Esophagus squamous epithelium (tissue), 5 donors: ENCODE measurements at places on chromosomes 5 and 9.

GRCh38 chr5:139634541-139634940, 13.6 kb upstream of the CXXC5 start:
- DNase-seq: no peak

DNA sequence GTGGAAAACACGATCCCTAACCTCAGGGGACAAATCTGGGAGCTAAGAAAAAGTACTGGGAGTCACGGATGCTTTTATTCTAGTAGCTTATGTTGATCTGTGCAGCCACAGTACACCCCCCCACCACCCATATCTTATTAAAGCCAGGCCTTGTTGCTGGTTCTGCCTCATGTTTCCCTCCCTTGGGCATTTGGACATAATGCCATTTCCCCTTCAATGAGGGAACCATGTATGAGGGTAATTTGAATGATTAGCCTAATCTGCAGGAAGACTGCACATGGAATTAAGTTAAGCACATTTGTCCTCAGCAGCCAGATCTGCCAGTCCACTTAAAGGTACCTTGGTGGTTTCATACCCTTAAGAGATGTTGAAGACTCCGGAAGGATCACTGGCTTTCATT, 102.0 kb downstream of the ARHGAP26 start:
- DNase-seq: no peak

GRCh38 chr9:117574099-117574498, 130.1 kb upstream of the TLR4 start:
- no peak for DNase-seq

GRCh38 chr5:88923623-88924329, 40.8 kb upstream of the MEF2C start:
- no peak for DNase-seq

- no peak for DNase-seq
These were observed 32.1 kb downstream of the PRRC1 start for GRCh38 chr5:127549551-127549950.

- no peak for DNase-seq
These were observed 36.3 kb downstream of the TSTD2 start for GRCh38 chr9:97596906-97597305.

DNA sequence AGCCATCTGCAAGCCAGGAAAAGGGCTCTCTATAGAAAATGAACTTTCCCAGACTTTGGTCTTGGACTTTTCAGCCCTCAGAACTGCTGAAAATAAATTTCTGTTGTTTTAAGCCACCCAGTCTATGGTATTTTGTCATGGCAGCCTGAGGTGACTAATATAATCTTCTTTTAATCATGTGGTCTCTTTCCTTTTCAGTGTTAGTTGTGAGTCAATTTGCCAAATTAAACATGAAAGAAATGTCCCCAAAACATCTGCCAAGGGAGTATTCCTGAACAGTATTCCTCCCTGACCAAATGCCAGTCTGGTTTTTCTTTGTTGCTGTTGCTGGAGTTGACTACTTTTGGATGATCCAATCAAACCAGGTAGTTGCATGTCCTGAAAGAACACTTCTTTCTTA, 4.7 kb upstream of the YTHDC2 start:
- no peak for DNase-seq

DNA sequence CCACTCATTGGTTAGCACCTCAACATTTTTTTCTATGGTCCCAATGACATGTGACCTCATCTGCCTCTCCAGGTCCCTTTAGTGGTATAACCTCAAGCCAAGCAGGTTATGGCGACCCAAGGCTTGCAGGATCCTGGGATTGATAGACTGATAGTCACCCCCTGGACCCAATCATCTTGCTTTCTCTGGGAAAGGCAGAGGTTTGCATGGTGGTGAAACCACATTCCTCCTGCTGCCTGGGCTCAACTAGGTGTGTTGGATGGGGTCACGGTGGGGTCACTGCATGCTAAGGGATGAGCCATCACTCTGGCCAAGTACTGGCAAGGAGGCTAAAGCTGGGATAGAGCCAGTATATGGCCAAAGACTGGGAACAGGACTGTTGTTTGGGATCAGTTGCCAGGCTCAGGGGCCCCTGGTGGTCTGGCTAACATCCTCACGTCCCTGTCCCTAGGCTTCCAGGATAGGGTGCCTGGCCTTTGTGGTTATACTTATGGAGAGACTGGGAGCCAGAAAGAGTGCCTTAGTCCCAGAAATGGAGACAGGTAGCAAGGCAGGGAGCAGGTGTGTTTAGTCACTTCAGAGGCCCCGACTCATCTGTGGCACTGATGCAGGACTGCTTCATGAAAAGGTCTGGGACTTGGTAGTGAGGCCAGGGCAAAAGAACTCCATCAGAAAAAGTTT, 4.6 kb upstream of the SMIM32 start:
- no peak for DNase-seq

- no peak for DNase-seq
These were observed 502.7 kb downstream of the NR2F1-AS1 start for GRCh38 chr5:93078082-93079038.

DNA sequence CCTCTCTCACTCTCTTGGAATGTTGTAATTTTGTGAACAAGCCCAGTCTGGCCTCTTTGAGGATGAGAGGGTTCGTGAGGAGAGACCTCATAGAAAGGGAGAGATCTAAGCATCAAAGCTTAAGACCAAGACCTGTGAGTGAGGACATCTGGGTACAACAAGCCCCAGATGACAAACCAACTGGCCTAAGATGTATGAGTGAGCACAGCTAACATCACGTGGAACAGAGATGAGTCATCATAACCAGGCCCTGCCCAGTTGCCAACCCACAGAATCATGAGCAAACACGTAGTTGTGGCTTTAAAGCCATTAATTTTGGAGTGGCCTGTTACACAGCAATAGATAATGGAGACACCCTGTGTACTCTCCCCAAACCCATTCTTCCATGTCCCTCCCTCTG, 439.1 kb upstream of the KIF2A start:
- DNase-seq: no peak

GRCh38 chr5:77628840-77629508, 9.5 kb downstream of the OTP start:
- DNase-seq: no peak

DNA sequence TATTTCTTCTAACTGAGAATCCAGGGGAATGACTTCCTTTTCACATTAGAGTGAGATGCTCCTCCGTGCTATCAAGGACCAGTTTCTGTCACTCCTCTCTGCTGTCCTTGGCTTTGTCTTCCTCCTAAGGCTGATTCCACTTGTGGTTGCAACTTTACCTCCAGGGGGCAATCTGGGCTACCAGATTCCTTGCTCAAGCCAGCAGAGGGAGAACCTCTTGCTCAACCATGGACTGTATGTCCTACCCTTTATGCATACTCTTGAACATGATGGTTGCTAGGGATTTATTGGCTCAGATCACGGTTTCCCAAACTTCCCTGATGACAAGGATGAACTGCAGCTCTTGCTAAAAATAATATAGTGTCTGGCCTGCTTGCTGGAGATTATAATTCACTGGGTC, 24.0 kb downstream of the NNT start:
- no peak for DNase-seq

DNA sequence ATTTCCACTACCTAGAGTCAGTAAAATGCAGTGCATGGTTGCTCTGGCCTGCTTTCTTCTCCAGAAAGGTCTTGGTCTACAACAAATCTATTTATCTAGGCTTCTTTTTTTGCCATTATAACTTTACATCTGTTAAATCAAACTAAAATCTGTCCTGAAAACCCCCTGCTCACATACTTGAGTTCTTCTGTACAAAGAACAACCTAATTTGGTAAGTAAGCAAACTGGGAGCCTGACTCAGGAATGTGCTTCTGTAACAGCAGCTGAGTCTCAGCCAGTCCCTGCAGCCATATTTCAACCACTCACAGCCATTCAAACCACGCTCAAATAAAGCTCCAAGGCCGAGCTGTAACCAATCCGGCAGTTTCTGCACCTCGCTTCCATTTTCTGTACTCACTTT, 95.8 kb downstream of the PLPP1 start:
- DNase-seq: no peak

GRCh38 chr9:34254141-34254913, 74.7 kb downstream of the KIF24 start:
- DNase-seq: no peak

- no peak for DNase-seq
These were observed 63.4 kb upstream of the SREK1 start for GRCh38 chr5:66080664-66081063.

DNA sequence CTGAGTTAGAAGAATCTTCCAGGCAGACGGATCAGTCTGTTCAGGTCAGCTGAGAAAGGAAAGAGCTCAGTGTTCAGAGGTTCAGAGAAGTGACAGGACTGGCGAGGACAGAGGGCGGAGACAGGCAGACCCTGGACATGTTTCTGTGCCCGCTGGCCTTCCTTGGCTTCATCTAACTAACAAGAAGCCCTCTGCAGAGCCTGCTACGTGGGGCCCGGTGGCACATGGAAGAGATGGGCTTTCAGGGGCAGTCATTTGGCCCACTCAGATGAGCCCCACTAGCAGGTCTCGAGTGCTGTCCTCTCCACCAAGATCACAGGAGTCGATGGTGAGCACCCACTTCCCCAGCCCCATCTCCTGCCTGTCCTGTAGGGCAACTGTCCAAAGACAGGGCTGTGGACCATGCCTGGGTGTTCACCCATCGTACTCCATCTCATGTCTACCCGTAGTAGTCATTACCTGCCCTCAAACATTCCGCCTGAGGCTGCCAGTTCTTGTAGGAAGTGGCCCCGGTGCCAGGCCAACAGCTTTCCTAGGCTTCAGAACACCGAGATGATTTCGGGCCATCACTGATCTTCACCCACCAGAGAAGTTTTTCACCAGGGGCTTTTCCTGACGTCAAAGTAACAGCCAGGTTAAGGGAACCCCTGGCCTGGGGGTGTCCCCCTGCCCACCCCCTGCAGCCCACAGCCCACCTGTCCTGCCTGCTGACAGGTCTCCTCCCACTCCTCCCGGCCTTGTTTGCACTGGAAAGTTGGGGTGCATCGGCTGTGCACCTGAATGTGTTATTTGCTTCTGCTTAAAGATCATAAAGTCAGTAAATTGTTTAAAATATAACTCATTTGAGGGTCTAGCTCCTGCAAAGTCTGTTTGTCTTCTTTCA, 14.0 kb downstream of the IRX2 start:
- no peak for DNase-seq

GRCh38 chr9:24961762-24962161, 416.1 kb upstream of the IZUMO3 start:
- DNase-seq: no peak

DNA sequence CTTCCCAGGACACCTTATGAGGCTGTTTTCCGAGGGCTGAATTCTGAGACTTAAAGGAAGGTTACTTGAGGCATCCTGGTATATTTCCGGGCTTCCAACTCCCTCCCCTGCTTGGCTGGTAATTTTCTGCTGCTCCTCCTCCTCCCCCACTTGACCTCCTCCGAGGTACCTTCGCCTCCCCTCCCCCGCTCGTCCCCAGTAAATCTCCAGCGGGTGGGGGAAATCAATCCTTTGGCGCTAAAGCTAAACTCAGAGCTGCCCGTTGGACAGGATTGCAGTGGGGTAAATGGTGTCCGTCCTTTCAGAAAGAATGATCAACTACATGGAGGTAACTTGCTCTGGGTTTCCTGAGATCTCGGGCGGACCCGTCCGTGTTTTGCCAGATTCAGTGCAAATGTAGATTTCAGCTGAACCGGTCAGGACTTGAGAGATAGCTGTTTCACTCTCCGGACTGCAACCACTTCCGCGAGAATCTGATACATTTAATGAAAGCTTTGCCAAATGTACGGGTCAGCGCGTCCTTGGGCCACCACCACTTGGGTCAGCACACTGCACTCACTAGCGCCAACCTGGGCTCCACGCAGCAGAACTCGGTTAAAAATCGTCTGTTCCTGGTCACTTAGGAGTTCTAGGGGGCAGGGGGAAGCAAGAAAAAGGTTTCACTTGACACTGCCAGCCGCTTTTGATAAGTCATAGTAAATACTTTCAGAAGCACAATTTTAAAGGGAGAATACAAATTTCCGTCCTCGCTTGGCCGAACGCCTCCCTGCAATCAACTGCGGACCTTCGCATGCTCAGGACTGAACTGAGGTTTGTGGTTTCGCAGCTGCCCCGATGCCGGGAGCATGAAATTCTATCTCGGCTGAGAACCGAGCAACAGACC, 4.6 kb upstream of the ISL1 start:
- DNase-seq: no peak

- DNase-seq: no peak
These were observed 143.9 kb downstream of the SLIT3 start for GRCh38 chr5:169157064-169157463.

DNA sequence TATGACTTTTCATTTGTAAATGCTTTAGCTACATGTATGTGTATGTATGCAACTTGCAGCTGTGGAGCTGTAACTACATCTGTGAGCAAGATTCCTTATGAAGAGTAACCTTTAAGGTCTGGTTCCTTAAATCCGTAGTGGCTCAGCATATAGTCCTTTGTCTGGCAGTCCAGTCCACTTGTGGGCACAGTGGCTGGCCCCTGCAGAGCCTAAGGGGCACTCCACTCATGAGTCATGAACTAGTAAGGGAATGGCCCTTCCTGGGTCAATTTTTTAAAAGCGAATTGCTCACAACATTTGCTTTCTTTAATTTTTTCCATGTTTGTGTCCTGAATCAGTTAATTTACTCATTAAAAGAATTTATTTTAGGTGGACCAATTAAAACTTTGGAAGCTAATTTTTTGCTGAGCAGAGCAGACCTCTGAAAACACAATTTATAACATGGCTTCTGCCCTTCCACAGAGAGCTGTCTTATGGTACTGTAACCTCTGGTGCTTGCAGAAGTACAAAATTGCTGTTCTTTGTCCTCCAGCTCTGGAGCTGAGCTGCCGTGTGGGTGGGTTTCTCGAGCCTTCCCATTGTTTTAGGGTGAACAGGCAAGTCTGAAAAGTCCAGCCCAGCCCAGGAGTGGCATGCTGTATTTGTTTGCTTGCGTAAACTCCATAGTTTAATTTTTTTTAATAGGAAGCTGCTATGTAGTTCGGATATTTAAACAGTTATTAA, 110.1 kb downstream of the MVB12B start:
- DNase-seq: no peak

DNA sequence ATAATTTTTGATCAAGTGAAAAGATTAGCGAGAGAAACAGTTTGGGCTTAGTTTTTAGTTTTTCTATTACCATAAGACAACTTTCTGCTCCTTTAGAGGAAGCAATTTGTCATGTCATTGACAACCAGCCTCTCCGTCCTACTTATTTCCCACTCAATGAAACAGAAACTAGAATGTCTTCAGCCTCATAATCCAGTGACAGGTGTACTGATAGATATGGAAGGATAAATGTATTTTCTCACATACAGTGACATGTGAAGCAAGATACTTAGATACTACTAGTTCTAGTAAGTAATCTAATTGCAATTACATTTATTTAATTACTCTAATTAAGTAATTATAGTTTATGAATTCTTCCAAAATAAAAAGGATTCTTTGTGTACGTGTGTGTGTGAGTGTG, 429.7 kb downstream of the CDH10 start:
- DNase-seq: no peak

DNA sequence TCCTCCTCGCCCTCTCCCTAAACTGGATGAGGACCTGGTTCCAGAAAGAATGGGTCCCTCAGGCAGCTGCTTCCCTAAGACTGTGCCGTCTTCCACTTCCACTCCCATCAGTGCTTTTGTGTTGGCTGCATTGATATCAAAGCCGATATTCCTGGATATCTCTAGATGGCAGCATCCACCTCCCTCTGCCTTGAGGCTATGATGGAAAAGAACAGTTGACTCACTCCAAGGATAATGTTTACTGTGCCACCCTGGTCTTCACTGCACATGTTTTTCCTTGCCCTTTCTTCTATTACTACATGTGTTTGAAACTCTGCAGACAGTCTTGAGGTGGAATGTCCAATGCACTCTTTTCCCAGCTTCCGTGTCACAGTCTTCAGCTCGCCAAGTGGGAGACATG, 211.6 kb downstream of the MAST4 start:
- no peak for DNase-seq
